Prostate gland (tissue), 2 donors: ENCODE measurements at places on chromosomes 11 and 22.

- DNase-seq, result no peak
- H3K36me3 ChIP-seq, result no peaks in the 10 kb centered on the region
- no peaks in the 10 kb centered on the region for H3K27me3 ChIP-seq
- no peak overlapping the region for H3K4me3 ChIP-seq
- no peak overlapping the region for H3K27ac ChIP-seq
Observed at GRCh38 chr11:116901211-116901610, 63.8 kb upstream of the APOA1 start.

- no peaks in the 10 kb centered on the region for H3K27me3 ChIP-seq
- no peak for DNase-seq
- H3K27ac ChIP-seq, result no peak overlapping the region
- H3K36me3 ChIP-seq, result no peaks in the 10 kb centered on the region
- H3K4me1 ChIP-seq, result no peaks in the 10 kb centered on the region
Observed at GRCh38 chr22:43399338-43399979, 12.4 kb upstream of the MPPED1 start.

GRCh38 chr11:73260127-73260457 lies 12.0 kb upstream of the P2RY6 start:
- no peaks in the 10 kb centered on the region for H3K27me3 ChIP-seq
- H3K4me1 ChIP-seq, result peaks cover 2% of the 10 kb centered on the region
- H3K4me3 ChIP-seq, result no peak overlapping the region
- no peaks in the 10 kb centered on the region for H3K36me3 ChIP-seq

DNA sequence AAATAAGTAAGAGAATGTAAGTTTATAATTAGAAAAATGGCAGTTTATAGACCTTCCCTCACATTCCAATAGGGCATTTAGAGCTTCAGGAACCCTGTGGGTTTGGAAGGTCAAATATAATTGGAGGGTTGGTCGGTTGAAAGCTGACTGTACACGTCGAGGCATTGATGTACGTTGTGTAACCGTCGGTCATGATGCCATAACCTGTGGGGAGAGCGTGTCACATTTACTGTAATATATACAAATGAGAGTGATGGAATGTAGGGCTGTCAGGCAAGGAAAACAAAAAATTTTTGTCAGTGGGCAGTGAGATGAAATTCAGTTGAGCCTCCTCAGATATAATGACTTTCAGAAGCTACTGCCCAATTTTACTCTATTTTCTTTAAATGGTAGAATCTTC lies 88.5 kb downstream of the ARL14EP start:
- no peak for DNase-seq
- no peaks in the 10 kb centered on the region for H3K36me3 ChIP-seq
- peaks cover 4% of the 10 kb centered on the region for H3K4me1 ChIP-seq
- H3K27ac ChIP-seq, result no peak overlapping the region

DNA sequence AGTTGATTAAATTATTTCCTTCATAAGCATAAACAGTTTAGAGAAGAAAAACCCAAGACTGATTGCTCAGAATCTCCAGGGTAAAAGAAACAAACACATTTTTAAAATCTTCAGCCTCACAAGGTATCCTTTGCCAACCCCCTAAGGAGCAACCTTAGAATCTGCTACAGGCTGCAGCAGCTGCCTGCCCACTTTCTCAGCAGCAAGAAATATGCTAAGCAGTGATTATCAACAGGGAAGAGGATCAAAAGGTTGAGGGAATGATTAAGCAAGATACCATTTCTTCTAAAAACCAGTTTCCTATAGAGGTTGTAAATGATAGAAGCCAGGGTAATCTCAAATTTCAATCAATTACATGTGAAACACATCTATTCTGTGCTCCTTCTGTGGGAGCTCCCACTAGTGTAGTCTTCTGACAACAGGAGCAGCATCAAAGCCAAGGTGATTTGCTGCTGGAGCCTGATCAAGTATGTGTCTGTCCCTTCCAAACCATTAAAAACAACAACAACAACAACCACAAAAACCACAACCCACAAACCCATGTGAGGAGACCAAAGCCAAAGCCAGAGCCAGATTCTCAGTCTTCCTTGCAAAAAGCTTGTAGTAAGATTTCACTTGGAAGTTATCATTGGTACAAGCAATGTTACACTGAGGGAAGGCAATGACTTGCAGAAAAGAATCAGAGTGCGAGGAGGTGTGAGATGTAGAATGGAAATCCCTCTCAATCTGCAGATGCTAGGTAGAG lies 761.2 kb downstream of the DLG2 start:
- no peaks in the 10 kb centered on the region for H3K27me3 ChIP-seq
- no peak for DNase-seq
- H3K4me3 ChIP-seq, result no peak overlapping the region

GRCh38 chr11:86814775-86815174 lies 14.4 kb downstream of the PRSS23 start:
- H3K36me3 ChIP-seq, result no peaks in the 10 kb centered on the region
- peak overlapping the region; percentile 60 for H3K27ac ChIP-seq
- no peaks in the 10 kb centered on the region for H3K4me1 ChIP-seq
- H3K4me3 ChIP-seq, result no peak overlapping the region

- no peaks in the 10 kb centered on the region for H3K36me3 ChIP-seq
- H3K27ac ChIP-seq, result no peak overlapping the region
- no peaks in the 10 kb centered on the region for H3K27me3 ChIP-seq
Observed at GRCh38 chr11:22976146-22976545, 115.9 kb upstream of the CCDC179 start.

- H3K4me3 ChIP-seq, result no peak overlapping the region
- H3K27ac ChIP-seq, result no peak overlapping the region
- H3K36me3 ChIP-seq, result no peaks in the 10 kb centered on the region
- no peaks in the 10 kb centered on the region for H3K27me3 ChIP-seq
Observed at GRCh38 chr11:69257838-69258658, 35.9 kb upstream of the MYEOV start.

DNA sequence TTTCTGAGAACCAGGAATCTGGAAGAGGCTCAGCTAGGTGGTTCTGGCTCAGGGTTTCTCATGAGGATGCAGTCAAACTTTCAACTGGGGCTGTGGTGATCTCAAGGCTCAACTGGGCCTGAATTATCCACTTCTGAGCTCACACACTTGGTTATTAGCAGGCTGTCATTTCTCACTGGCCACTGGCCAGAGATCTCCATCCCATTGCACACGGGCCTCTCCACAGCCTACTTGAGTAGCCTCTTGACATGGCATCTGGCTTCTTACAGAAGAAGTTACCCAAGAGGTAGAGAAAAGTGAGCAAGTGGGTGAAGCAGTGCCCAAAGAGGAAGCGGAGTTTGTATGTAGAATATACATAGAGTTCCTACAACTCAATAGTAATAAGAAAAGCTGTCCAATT lies 16.0 kb downstream of the CALCA start:
- no peaks in the 10 kb centered on the region for H3K4me1 ChIP-seq
- H3K36me3 ChIP-seq, result no peaks in the 10 kb centered on the region
- H3K27me3 ChIP-seq, result no peaks in the 10 kb centered on the region
- no peak for DNase-seq

- no peak overlapping the region for H3K27ac ChIP-seq
- DNase-seq, result no peak
- no peak overlapping the region for H3K4me3 ChIP-seq
- no peaks in the 10 kb centered on the region for H3K4me1 ChIP-seq
- H3K36me3 ChIP-seq, result no peaks in the 10 kb centered on the region
Observed at GRCh38 chr11:33195462-33196173, 34.3 kb upstream of the CSTF3 start.

DNA sequence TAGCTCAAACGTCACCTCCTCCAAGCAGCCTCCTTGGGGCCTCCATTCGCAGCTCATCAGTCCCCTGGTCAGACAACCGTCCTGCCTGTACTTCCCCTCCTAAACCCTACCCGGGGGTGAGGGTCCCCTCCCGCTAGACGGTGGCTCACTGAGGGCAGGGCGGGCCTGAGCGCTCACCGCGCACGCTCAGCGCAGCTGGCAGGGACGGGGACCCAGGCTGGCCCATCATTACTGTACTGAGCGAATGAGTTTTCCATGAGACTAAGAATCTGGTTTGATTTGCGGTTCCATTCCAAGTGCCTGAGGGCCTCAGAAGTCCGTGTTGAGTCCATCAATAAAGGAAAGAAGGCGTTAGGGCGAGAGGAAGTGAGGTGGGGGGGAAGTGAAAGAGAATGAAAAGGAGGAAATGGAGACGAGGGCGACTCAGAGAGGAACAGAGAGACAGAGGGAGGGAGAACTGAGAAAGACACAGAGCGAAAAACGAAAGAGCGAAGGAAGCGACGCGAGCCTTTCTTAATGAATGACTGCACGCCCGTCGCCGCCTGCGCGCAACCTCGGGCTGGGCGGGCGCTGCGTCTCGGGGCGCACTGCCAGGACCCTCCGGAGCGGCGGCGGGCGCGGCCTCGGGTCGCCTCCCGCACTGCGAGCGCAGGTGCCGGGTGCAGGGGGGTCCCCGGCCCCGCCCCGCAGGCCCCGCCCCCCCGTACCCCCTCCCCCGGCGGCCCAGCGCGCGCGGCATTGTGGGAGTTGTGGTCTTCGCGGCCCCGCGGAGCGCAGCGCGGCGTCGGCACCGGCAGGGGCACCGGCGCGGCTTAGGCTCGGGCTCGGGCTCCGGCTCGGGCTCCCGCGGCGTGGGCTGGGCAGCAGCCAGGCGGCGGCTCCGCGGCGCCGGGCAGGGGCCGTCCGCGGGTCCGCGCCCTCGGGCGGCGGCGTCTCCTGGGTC lies at the start of gene ASPHD2:
TSS of gene ASPHD2 (plus strand) at position 746 of the 943 bp plus-strand sequence. CDS start 4,356 bp downstream, outside the sequence.
- H3K4me1 ChIP-seq, result no peaks in the 10 kb centered on the region
- peak within 1 kb of the TSS; percentile 77 for H3K27ac ChIP-seq
- peak within 1 kb of the TSS; percentile 56 for H3K4me3 ChIP-seq
- H3K27me3 ChIP-seq, result no peaks in the 10 kb centered on the region
- DNase-seq, result peak; percentile 48

DNA sequence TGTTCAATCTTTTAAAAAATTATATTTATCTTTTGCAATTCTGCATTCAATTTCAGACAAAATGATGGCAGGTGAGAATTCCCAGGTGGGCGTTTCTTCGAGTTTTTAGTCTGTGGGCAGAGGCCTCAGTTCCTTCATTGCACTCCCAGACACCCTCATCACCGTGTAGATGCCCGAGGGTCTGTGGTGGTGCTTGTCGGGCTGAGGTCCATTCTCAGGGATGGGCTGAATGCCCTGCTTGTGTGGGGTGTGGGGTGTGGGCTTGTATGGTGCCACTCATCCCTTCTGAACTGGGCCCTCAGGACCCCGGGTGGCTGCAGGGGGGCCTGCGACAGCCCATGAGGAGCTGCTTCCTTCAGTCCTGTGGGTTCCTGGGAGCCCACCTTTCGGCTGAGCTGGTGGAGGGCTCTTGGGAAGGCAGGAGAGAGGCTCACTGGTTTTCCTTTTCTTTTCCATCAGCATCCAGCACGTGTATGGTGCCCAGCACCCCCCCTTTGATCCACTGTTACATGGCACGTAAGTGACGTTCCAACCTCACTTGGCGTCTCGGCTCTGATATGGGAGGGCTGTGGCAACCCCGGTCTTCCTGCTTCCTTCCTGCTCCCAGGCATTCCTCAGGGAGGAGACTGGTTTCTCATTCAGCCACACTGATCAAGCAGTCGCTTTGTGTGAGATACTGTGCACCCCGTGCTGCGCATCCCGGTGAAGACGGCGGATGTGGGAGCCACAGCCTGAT lies 29.8 kb downstream of the TBC1D22A start:
- DNase-seq, result no peak
- H3K4me1 ChIP-seq, result no peaks in the 10 kb centered on the region
- H3K36me3 ChIP-seq, result no peaks in the 10 kb centered on the region

DNA sequence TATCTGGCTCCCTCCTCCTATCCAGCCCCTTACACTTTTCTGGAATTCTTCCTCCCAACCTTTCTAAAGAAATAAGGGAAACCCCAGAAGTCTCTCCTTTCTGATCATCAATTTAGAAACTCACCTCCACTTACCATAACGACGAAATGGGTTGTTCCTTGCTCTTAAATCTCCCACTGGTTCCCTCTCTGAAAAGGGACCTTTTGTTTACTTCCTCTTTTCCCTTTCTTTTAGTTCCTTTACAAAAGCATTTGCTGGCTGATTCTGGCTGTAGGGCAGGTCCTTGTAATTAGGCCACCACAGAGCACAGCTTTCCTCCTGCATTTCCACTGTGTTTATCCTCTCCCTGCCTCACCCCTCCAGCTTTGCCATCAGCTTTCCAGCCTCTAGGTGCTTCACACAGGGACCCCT lies 12.0 kb downstream of the JAML start:
- no peak overlapping the region for H3K27ac ChIP-seq
- H3K36me3 ChIP-seq, result no peaks in the 10 kb centered on the region
- H3K4me1 ChIP-seq, result no peaks in the 10 kb centered on the region

GRCh38 chr11:17730608-17731462 lies 3.7 kb upstream of the KCNC1 start:
- H3K27ac ChIP-seq, result no peak overlapping the region
- no peaks in the 10 kb centered on the region for H3K4me1 ChIP-seq
- H3K36me3 ChIP-seq, result no peaks in the 10 kb centered on the region
- DNase-seq, result peak; percentile 92
- no peaks in the 10 kb centered on the region for H3K27me3 ChIP-seq
- no peak overlapping the region for H3K4me3 ChIP-seq

DNA sequence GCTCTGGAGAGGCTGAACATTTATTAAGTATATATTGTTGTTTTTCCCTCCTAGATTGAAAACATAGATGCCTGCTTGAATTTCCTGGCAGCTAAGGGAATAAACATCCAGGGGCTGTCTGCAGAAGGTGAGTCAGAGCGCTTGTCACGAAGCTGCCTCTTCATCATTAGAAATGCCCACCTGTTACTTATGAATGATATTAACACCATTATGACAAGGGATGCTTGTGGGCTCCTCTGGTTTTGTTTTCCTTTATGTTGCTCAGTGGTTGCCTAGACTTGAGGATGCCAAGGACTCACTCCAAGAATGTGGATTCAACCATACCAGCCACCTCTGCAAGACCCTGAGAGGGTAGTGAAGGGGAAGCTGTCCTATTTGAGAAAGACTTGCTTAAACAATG lies 156.2 kb downstream of the NAV2 start:
- H3K27me3 ChIP-seq, result no peaks in the 10 kb centered on the region
- no peak overlapping the region for H3K27ac ChIP-seq
- no peaks in the 10 kb centered on the region for H3K4me1 ChIP-seq
- no peak overlapping the region for H3K4me3 ChIP-seq
- DNase-seq, result no peak

DNA sequence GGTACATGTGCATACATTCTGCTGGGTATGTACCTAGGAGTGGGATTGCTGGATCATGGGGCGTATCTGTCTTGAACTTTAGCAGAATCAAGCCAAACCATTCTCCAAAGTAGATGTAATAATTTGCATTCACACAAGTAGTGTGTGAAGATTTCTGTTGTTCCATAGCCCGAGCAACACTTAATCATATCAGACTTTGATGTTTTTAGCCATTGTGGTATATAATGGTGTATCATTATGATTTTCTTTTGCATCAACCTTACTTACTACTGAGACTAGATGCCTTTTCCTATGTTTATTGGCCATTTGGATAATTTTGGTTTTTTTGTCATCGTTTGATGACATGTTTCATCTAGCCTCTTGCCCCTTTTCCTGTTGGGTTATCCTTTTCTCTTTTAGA lies 72.0 kb upstream of the TNRC6B start:
- peaks cover 15% of the 10 kb centered on the region for H3K4me1 ChIP-seq
- no peaks in the 10 kb centered on the region for H3K36me3 ChIP-seq
- H3K27me3 ChIP-seq, result no peaks in the 10 kb centered on the region
- H3K4me3 ChIP-seq, result no peak overlapping the region
